Breast epithelium (tissue), 4 donors: ENCODE measurements at places on chromosomes 5 and 9. TPM values are rescaled to one million over a fixed set of nuclear protein-coding genes. Genes with fewer than 3 reads are reported as not detected.

The GAPVD1 gene
- total RNA-seq: 72.7 TPM

The LCN15 gene
- not detected for total RNA-seq

The NSUN2 gene
- 36.8 TPM for total RNA-seq

The SH3TC2 gene
- 9.4 TPM for total RNA-seq

The LIX1 gene
- 0.15 TPM for total RNA-seq

The DAPK1 gene
- 42.6 TPM for total RNA-seq

The ZDHHC21 gene
- total RNA-seq: 29.1 TPM

The SLC36A2 gene
- total RNA-seq: not detected

The PPIP5K2 gene
- 42.7 TPM for total RNA-seq

The PCA3 gene
- total RNA-seq: 0.16 TPM

DNA sequence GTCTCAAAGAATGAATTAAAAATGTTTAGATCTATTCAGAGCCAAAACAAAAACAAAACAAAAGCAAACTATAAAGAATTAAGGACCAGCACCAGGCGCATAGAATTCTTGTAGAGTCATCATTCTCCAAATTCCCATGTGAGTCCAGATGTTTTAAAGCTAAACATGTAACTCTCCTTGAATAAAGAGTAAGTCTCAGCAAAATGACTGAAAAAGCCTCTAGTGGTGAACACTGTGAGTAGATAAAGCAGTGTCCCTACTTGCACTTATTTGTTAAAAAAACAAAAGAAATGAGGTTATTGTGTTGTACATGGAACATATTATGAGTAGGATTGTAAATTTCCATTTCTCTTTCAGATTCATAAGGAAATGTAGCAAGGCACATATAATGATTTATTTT, 44.0 kb downstream of the NNT start:
- DNase-seq: no peak

DNA sequence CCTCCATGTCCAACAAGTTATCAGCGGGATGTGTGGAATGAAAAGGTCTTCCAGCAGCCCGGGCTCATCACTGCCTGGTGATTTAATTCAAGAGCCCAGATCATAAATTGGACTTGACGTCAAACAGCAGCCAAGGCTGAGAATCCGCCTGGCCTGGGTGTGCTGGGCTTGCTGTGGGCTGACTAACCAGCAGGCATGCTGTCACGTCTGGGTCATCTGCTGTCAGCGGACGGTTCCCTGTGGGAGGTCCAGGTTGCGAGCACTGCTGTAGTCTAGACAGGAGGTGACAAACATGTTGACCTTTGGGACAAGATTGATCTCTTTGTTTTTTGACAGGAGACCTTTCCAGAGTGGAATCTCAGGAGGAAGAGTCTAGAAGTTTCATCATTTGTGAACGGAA, 289.7 kb downstream of the OSTF1 start:
- DNase-seq: no peak

DNA sequence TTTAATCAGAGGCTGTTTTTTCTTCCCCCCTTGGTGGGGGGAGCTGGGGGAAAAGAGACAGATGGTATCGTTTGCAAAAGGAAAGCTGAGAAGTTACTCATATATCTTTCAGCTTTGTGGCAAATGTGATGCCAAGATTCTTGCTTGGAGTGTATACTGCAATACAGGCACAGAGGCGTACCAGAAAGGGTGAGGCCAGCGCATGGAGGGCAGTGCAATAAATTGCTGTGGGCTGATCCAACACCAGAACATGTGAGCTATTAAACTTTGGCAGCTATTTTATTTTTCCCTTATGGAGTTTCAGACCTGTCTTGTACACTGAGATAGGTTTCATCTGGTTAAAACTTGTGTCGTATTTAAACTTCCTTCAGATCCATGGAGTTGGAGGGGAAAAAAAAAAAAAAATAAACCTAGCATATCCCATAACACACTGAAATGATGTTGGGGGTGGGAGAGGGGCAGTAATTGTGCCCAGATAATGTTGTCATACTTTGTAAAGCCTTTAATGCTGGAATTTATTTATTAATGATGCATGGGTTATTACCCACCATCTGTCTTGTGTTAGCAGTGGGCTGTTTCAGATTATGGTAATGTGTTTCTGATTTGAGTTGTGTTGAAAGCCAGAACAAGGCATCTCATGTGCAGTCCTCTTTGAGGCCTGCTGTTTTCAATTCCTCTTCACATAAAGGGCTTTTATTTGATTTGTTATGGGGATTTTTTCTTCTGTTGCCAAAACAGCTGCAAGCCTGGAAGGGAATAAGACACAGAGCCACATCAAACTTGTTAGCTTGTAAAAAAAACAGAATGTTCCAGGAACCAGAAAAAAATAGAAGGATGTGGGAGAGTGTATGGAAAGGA, 891.3 kb downstream of the TLE1 start:
- no peak for DNase-seq

GRCh38 chr9:87733273-87734052, 7.5 kb downstream of the CTSL start:
- DNase-seq: no peak

GRCh38 chr9:89418882-89419640, 78.9 kb downstream of the SEMA4D start:
- DNase-seq: no peak

GRCh38 chr9:69806627-69807026, 14.0 kb upstream of the CFAP95 start:
- no peak for DNase-seq

- no peak for DNase-seq
Observed at GRCh38 chr5:175842951-175843793, 28.2 kb upstream of the CPLX2 start.

DNA sequence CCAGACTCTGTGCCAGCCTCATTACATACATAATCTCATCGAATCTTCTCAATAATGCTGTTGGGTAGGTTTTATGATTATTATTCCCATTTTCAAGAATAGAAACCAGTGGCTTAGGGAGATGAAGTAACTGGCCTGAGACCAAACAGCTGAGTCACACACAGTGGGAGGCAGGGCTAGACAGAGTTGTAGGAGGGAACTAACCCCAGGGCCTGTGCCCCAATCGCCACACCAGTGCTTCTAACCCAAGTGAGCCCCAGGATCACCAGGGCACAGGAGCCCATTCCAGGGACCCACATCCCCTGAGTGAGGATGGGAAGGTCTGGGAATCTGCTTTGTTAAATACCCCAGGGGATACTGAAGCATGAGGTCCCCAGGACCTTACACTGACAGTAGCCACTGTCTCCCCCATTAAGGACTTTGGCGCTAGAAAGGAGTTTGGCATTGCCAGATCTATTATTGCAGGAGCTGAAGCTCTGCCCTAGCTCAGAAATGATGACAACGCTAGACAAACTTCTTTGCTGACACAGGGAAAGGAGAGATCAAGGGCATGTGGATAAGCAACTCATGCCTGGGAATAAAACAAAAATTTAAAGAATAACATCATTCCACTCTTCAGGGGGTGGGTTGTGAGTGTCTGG, 63.8 kb upstream of the PPARGC1B start:
- DNase-seq: no peak

- DNase-seq: no peak
Observed at GRCh38 chr5:43000111-43000840, 39.8 kb downstream of the ANXA2R start.

- DNase-seq: no peak
Observed at GRCh38 chr5:32311404-32312196, 1.1 kb downstream of the MTMR12 start.

DNA sequence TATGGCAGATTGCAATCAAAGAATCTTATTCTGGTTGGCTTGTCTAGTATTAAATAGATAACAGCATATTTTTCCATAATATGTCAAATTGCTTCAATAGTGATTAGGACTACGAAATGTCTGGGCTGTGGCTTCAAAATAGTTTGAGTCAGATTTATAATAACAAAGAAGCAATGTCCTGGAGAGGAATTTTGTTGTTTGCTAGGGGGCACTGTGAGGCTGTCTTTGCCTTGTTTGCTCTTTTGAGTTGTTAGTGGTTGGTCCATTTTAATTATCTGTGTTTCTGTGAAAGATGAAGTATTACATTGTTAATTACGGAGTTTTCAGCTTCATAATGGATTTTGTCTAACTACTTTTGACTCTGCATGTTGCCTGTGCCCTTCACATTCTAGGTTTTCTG, 713.6 kb downstream of the TLE4 start:
- no peak for DNase-seq

GRCh38 chr9:131262327-131263032, 13.8 kb downstream of the FAM78A start:
- no peak for DNase-seq

DNA sequence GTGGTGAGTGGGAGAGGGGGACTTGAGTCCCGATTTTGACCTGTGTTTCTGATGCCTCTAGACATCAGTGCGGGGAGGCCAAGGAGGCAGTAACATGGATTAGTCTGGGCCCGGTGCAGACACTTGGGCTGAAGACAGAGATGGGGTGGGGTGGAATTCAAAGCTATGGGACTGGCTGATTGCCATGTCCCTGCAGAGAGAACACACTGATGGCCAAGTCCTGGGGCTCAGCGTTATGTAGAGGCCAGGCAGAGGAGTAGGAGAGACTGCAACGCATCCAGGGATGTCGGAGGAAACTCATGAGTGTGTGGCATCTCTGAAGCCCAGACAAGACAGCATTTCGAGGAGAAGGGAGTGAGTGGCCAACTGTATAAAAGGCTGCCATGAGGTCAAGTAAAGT, 30.1 kb downstream of the PSD2 start:
- no peak for DNase-seq

- no peak for DNase-seq
Observed at GRCh38 chr9:34490360-34490759, 31.8 kb downstream of the DNAI1 start.

- DNase-seq: no peak
Observed at GRCh38 chr9:129880654-129881546, 45.6 kb downstream of the USP20 start.

GRCh38 chr5:16539169-16539666, 73.6 kb upstream of the ZNF622 start:
- DNase-seq: peak; percentile 73

- no peak for DNase-seq
Observed at GRCh38 chr9:61669352-61669751, 479.5 kb downstream of the SPATA31A7 start.

GRCh38 chr5:174459071-174459702, 265.2 kb upstream of the MSX2 start:
- DNase-seq: no peak

- DNase-seq: no peak
Observed at GRCh38 chr9:2336055-2336454, 285.5 kb upstream of the VLDLR start.

GRCh38 chr9:103991698-103992097, 102.4 kb upstream of the SMC2 start:
- no peak for DNase-seq

- DNase-seq: no peak
Observed at GRCh38 chr9:132833550-132834121, 44.4 kb downstream of the AK8 start.

DNA sequence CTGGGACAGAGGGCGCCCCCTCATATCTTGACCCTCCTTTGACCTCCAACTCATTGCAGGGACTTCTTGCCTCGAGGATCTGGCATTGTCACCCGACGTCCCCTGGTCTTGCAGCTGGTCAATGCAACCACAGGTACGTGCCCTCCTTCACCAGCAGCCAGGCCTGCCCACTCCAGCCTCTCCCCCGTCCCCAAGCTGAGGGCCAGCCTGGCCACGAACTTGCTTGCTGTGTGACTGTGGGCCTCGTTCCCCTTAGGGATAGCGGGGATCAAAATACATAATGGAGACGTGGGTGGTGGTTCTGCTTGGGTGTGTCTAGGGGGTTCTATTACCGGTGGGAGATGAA, 15.0 kb downstream of the DNM1 start:
- no peak for DNase-seq

GRCh38 chr5:116576053-116576713, 1.6 kb upstream of the SEMA6A start:
- no peak for DNase-seq

DNA sequence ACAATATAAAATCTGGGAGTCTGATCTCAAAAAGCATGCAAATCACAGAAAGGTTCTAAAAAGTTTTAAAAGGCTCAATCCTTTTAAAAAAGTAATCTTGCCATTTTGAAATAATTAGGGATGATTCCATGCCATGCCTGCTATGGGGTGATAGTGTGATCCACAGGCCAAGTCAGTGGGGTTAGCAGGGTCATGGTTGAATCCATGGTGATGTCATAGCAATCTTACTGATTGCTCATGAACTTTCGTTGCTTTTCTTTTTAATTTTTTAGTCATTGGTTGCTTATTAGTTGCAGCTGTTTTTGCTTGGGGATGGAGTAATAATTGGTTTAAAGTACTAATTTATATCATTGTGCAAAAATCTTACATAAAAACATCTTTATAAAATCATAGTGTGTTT, 485.0 kb downstream of the ENC1 start:
- DNase-seq: no peak

DNA sequence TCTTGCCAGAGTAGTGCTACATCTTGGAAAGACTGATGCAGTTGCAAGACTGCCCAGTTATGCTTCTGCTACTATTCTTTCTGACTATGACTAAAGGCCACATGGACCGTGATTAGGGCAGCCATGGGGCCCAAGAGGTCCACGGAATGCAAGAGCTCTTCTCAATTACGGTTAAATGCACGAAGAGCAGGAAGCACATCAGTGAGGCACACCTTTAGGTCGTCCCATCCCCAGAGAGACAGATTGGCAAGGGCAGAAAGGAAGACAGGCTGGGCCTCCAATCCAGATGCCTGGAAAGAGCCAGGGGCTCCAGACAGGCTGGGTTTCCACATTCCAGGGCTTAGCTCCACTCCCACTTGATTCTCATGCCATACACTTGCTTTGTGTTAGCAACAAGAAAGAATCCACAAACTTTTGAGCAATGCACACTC, 132.3 kb upstream of the SLIT3 start:
- DNase-seq: no peak

- no peak for DNase-seq
Observed at GRCh38 chr5:160119905-160120266, 636 bp upstream of the PWWP2A start.

DNA sequence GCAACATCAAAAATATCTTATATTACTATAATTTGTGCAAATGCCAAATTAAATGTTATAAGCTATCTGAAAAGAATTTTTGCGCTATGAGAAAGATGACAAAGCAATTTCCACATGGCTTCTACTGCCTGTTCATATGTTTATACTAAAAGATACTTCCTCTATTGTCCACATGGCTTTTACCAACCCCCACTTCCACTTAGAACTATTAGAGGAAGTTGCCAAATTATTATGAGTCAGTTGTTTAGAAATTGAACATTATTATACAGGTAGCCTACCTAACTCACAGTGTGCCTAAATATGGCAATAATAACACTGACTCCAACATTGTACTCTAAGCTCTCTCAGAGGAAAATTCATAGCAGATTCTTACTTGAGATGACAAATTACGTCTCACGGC, 37.6 kb upstream of the SLC27A6 start:
- DNase-seq: no peak
